ENCODE measurements at places on chromosomes 12 and 14.

DNA sequence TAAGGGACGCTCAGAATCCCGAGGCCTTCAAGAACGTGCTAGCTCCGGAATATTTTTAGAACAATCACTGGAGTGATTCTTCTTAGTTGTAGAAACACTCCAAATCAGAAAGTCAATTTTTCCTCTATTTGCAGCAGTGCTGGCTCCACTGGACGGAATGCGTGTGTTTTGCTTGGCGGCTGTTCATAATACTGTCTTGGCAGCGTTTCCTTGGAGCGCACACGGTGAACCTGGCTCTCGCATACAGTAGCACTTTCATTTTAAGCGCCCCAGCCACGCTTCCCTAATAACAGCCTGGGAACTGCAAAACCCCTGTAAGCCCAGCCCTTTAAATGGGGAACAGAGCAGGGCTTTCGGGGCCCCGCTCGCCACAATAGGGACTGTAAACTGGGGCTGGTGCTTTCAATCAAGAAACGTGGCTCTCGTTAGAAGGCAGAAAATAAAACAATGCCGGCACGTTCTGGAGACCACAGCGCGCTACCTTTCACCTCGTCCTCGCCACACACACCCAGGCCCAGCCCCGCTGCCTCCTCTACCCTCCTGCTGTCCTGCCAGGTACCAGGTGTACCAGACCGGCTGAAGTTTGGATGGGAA, 79.9 kb downstream of the BCL11B start:
- peak; percentile 75 for DNase-seq

- DNase-seq, result no peak
Observed at GRCh38 chr12:76020281-76020680, 11.3 kb downstream of the PHLDA1 start.

DNA sequence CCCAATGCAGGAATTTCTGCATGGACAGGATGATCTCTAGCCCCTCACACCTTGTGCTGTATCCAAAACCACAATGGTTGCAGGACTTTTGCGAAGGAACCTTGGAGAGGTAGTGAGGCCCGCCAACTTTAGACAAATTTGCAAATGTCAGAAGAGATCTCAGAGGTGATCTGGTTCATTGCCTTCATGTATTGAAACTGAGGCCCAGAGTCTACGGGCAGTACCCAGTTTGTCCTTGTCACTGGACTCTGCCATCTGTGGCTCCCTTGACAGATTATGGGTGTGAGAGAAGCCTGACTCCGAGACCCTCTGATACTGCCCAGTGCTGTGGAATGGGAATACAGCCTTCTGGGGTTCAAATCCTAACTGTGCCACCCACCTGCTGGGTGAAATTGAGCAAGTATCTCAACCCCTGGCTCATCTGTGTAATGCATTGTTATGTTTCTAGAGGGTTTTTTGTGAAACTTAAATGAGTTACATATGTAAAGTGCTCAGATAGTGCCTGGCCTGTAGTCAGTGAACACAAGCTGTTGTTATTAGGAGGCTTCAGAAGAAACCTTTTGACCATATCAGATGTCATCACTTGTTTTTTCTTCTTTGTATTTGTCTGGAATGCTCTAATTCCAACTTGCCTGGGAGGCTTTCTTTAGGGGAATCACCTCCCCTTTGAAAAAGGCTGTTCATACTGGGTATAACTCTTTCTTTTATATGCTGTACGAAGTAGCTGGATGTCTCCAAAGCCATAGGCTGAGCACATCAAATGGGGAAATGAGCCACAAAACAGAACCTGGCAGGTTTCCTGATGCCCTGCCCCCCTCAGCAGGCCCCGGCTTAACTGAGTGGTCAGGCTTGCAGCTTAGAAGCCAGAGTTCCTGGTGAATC, 71.4 kb upstream of the SRSF5 start:
- DNase-seq, result no peak

- no peak for DNase-seq
Observed at GRCh38 chr14:53696217-53696965, 260.2 kb downstream of the BMP4 start.

GRCh38 chr12:127964717-127965116, 302.3 kb upstream of the TMEM132C start:
- DNase-seq, result no peak

- no peak for DNase-seq
Observed at GRCh38 chr12:108582509-108582908, 15.4 kb downstream of the TMEM119 start.

DNA sequence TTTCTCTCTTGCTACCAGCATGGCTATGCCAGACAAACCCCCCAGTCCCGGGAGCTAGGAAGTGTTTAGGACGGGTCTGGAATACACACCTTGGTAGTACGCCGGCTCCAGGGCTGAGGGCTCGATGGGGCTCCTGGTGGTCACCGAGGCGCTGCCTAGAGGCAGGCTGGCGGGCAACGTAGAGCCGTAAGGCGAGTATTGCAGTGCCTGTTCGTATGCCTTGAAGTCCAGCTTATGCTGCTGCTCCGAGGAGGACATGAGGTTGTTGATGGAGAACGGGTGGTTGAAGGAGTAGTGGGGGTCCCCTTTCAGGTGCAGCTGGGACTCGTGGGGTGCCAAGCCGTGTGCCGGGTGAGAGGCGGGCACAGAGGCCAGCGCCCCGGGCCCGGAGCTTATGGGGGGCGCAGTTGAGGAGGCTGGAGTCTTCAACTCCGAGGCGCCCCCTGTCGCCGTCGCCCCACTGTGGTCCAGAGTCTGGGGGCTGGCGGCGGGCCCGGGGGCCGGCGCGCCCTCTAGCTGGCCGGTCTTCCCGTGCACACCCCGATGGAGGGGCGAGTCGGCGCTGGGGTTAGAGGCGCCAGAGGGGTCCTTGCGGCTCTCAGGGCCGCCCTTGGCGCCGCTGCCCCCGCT, 3.6 kb downstream of the FOXA1 start:
- no peak for DNase-seq

DNA sequence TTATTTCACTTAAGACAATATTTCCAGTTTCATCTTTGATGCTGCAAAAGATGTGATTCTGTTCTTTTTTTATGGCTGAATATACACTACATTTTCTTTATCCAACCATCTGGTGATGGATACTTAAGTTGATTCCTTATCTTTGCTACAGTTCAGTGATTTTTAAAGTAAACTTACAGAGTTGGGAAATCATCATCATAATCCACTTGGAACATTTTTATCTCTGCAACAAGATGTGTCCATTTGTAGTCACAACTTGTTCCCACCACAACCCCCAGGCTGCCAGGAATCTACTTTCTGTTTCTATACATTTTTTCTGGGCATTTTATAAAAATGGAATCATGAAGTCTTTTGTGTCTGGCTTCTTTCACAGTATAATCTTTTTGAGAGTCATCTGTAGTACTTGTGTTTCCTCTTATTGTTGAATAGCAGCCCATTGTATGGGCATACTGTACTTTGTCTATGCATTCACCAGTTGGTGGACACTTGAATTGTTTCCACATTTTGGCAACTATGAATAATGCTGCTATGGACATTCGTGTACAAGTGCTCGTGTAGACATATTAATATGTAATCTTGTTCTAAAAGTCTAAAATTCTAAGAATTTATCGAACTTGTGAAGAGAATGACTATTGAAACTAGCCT, 212.5 kb upstream of the DDHD1 start:
- DNase-seq, result no peak

DNA sequence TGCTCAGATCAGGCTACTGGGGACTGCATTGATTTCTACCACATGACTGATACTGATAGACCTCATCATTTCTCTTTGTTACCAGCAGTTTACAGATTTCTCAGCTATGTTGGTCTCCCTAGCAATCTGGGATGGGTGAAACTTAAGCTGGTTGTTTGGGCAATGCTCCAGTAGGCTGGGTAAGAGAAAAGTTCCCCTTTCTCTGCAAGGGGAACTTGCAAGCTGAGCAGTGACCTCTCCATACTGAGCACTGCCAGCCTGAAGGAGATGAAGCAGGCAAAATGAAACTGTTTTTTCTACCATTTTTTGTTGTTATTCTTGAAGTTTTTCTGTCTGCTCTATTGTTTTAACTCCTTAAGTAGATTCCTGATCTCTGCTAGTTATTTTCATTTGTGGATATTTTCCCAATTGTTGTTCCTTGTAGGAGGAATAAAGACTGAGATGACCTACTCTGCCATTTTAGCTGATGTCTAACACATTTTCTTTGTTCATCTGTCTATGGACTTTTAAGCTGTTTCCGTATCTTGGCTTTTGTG, 1.3 kb upstream of the OR4M1 start:
- DNase-seq, result no peak

DNA sequence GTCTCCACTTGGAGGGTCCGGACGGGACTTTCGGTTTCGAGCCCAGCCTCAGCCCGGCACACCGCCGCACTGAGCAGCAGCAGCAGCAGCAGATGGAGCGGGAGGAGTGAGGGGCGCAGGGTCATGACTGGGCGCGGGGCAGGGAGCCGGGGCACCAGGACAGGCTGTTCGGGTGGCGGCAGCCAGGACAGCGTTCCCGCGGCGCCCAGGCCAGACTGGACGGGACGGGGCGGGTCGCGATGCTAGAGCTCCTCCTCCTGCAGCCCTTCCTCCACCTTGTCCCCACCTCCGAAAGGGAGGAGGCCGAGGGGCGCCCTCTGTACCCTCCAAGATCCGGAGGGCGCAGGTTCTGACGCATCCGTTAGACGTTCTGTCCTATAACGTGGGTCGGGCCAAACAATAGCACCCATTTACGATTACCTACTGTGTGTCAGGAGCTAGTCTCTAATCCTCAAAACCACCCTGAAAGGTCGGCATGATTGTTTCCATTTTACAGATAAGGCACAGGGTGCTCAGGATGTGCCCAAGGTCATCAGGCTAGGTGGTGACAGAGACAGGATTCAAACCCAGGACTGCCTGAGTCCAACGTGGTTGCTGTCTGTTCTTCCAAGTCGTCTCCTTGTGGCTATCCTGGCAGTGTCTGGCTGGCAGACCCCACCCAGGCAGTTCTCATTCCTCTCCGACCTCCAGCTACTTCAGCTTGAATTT, at the start of gene FKBP11:
Gene FKBP11 (minus strand): TSS at position 189 of the 708 bp plus-strand sequence. CDS start 64 bp downstream, at position 125.
- DNase-seq, result no peak

GRCh38 chr12:127272864-127273263, 994.1 kb upstream of the TMEM132C start:
- no peak for DNase-seq

- no peak for DNase-seq
Observed at GRCh38 chr14:99644723-99645544, at the start of gene HHIPL1. Gene HHIPL1 (plus strand): TSS chr14:99645129. CDS start chr14:99645208, 79 bp downstream.

DNA sequence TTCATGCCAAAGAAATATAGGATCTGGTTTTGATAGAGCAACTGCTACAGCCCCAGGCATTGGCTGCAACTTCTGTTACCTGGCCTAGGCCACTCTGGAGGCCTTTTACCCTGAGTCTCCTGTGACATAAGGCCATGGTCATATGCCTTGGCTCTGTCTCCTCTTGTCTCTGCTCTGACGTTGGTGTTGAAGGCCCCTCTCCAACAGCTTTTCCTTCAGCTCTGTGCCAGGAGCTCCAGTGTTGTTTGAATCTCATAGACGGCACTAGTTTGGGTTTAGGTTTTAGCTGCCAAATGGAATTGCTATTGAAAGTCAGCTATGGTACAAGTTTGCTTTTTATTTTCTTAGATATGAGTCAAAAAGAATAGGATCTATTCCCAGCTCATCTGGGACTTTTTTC, 41.1 kb downstream of the TTLL5 start:
- no peak for DNase-seq

DNA sequence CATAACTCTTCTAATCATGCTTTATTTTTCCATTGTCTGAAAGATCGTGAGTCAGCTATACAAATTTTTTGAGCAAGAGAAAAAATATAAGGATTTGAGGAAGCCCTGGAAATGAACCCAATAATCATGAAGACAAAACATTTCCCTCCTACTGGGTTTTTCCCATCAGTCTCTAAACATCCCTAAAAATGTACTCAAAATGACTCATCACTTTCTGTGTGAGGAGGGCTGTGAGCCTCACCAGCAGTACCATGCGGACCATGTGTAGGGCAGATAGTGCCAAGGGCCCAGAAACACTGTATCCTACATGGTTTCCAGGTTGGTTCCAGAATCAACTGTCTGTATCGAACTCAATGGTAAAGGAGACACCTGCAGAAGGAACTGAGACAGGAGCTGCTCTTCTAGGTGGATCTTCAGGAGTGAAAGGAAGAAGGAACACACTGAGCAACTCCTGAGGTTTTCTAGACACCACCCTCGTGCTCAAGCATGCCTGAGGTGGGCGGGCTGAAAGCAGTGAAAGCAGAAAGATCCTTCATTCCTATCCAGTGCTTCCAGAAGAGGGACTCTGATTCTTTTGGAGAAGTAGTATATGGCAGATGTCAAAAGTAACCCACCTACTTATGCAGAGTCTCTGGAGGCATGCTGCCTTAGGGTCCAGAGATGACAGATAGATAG, 48.6 kb upstream of the RHOJ start:
- DNase-seq, result no peak

DNA sequence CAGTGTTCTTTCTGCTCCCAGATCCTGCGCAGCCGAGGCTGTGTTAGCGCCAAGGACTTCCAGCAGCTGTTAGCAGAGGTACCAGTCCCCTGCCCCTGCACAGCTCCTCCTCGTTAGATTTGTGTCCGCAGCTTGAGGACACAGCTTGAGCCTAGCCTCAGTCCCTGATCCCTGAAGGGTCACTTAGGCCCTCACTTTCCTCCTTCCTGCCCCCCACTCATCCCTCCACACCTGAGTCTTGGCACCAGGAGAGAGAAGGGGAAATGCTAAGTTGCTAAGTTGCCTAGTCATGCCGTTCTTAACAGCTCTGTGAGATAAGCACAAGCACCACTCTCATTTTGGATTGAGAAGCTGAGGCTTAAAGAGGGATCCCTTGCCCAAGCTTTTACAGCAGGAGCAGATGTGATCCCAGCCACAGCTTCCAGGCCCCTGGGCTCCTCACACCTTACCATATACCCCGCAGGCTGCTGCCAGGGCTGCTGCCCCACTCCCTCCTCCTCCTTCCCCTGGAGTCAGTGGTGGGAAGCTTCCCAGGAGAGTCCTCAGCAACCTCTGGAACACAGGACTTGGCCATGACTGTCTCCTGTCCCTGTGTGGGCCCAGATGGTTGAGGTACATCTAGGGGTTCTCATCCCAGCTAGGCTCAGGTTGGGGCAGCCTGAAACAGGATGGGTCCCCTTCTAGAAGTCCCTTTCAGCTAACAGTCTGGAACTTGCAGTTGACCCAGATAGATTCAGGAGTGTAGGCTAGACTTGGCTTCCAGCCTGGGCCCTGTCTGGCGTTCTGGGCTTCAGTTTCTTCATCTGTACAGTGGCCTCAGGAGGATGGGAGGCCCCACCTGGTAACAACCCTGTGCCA, 975 bp downstream of the OGFOD2 start:
- DNase-seq, result no peak

Measured in urinary bladder (tissue), 4 donors.